ENCODE measurements at places on chromosomes 11 and 22.

DNA sequence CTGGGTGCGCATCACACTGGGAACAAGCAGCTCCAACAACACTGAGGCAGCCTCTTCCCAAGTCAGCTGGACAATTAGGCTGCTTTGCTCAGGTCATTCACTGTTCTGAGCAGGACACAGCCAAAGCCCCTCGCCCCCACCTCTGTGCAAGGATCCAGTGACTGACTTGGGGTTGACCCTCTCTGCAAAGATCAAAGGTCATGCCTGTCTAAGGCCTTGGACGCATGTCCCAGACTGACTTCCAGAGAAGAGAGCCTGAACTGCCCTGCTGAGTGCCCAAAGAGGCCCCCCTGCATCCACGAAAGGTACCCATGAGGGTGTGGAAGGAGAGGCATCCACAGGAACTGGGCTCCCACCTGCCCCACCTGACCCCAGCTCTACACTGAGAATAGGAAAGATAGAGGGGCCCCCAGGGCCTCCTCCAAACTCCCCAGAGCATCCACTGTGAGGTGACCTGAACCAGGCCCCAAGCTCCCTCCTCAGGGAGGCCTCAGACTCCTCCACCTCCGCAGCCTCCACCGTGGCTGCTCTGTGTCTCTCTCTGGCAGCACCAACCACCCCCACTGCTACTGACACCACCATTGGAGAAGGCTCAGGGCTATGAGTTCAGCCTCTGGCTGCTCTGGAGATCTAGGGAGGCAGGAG is 53.5 kb downstream of the IGLL5 start:
- DNase-seq, result no peak

- DNase-seq, result no peak
Measured at GRCh38 chr11:29153078-29153477, 863.8 kb downstream of the KCNA4 start.

GRCh38 chr11:122367809-122368231 is 251.8 kb upstream of the BLID start:
- DNase-seq, result no peak

DNA sequence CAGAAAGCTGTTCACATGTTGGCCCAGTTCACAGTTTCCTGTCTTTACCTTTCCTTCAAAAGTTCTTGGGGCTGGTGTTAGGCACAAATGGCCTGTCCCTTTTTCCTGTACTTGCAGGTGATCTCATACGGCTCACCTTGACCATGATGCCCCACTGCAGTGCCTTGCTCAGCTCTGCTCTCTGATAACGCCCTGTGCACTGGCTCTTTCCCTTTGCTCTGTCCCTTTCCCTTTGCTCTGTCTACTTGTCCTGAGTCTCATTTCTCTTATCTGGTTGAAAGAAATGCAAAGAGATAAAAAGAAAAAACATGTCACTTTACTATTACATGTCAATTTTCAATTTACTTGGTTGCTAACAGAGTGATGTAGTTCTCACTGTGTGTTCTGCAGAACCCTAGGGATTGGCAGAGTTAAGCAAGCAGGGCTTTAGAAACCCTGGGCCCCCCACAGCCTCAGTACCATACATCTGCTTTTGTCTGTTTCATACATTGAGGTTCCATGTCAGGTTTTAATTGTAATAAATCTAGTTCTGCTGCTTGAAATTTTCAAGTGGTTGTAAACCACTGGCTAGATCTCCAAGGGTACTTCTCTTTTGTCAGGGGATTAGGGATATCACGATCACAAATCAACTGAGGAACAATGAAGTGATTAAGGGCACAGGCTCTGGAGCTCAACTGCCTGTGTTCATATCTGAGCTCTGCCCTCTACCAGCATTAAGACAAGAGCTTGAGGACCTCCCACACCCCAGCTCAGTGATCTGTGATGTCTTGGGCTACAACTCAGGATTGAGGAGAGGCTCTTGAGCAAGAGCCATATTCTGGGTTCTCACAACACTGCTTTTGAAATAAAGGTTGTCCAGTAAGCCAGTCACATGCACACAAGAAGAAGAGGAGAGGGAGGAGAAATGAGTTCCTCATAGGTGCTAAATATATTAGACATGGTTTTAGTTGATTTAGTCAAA is 16.3 kb upstream of the SORL1 start:
- no peak for DNase-seq

GRCh38 chr22:20421507-20421874 is 16.1 kb downstream of the SCARF2 start:
- DNase-seq, result no peak

- no peak for DNase-seq
Measured at GRCh38 chr11:34364102-34364501, 6.3 kb upstream of the ABTB2 start.

DNA sequence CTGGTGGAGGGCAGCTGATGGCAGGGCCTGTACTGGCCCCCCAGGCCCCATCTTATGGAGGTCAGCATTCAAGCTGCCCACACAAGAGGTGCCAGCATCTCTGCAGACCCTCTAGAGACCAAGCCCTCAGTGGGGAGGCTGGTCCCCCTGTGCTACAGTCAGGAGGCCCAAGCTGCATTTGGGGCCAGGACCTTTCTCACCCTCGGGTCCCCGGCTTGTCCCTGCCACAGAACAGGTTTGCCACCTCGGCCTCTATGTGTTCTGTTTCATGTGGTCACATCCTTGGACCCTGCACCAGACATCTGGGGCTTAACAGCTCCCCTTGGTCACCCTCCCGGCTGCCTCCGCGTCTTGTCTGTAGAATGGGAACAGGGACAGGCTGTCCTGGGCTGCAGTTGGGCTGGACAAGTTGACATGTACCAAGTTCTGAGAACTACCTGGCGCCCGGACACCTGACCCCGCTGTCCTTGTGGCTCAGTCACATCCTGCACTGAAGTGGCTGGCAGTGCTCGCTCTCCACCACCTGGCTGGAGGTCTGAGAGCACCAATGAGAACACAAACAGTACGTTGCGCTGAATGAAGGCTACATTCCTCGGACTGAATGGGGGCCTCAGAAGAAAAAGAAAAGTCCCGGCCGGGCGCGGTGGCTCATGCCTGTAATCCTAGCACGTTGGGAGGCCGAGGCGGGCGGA is 2.7 kb upstream of the PLXNB2 start:
- no peak for DNase-seq

DNA sequence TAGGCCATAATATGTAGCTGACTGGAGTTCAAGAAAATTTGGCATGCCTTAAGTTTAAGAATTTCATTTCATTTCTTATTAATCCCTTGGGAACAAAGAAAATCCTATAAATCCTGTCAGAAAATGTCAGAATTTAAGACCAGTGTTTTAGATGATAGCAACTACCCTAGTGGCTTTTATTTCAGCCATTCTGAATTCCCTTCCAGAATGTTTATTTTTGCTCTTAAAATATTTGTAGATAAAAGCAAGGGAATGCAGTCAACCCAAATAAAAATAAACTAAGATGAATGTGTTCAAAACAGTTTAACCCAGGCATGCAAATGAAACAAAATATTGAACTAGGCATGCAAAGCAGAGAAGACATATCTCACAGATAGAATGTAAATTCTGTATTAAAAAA is 356.9 kb upstream of the LRRC4C start:
- DNase-seq, result no peak

DNA sequence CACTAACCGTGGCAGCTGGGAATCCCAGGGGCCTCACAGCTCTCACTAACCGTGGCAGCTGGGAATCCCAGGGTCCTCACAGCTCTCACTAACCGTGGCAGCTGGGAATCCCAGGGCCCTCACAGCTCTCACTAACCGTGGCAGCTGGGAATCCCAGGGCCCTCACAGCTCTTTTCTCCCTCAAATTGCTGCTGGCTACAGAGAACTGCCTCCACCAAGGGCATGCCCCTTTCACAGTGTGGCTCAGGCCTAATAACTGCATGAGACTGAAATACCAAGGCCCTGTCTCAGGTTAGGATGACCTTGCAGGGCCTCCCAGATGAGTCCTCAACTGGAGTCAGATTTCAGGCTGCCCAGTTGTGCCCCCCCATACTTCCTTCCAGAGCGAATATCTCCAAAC is 35.1 kb upstream of the GGTLC2 start:
- DNase-seq, result no peak

GRCh38 chr11:126489836-126490660 is 134.6 kb downstream of the ST3GAL4 start:
- no peak for DNase-seq

GRCh38 chr11:66641834-66642233 is 3.3 kb downstream of the RBM4 start:
- DNase-seq, result no peak

GRCh38 chr11:96065379-96065778 is 141.5 kb upstream of the MTMR2 start:
- no peak for DNase-seq

- no peak for DNase-seq
Measured at GRCh38 chr22:30885591-30885990, 83.0 kb downstream of the MORC2 start.

DNA sequence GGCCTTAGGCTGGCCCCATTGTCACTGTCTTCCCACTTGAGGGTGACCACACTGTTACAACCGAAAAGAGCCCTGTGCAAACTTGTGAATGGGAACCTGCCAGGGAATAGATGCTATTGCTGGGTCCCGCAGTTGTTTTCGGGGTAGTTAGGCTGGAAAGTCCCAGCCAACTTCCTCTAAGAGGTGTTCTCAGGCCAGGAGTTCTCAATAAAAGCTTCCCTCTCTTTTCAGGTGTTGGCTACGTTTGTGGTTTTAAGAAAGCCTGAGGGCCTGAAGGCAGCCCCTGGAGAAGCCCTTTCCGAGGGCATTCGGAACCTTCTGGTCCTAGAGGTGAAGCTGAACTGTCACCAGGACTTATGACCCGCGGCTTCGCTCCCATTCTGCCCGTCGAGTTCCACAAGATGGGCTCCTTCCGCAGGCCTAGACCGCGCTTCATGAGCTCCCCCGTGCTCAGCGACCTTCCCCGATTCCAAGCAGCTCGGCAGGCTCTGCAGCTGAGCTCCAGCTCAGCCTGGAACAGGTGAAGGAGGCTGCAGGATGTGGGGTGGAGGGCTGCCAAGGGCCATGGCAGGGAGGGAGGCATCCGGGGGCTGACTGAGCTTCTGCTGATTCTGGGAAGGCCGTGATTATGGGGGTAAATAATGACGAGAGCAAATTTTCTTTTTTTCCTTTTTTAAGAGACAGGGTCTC is 104.8 kb downstream of the PRR5L start:
- no peak for DNase-seq

- DNase-seq, result no peak
Measured at GRCh38 chr11:68904248-68904847, 657 bp downstream of the IGHMBP2 start.

All from stimulated activated CD8-positive, alpha-beta memory T cell treated with anti-CD3 and anti-CD28 coated beads, Interleukin-15, amount 100 ng/mL, for 4 hours (primary cell).